Pericardium fibroblast (primary cell): ENCODE measurements at places on chromosomes 1 and 21. TPM values are rescaled to one million over a fixed set of nuclear protein-coding genes. Genes with fewer than 3 reads are reported as not detected.

Gene ECM1
- total RNA-seq, result 17.6 and 32.3 TPM in 2 replicates

Gene POU3F1
- total RNA-seq, result 0.35 TPM in 1 of 2 replicates, not detected in the other

Gene FCAMR
- not detected in 2 replicates for total RNA-seq

Gene FAM229A
- total RNA-seq, result 4.9 and 7.4 TPM in 2 replicates

Gene MMP23B
- total RNA-seq, result 117 and 174 TPM in 2 replicates

Gene CTPS1
- 13.7 and 14.8 TPM in 2 replicates for total RNA-seq

Gene TTC13
- total RNA-seq, result 9.1 and 10.6 TPM in 2 replicates
